GM19239 (cell line): ENCODE measurements at places on chromosomes 3 and 15.

- DNase-seq: no peak
Measured at GRCh38 chr3:186496635-186497034, 47.5 kb downstream of the CRYGS start.

DNA sequence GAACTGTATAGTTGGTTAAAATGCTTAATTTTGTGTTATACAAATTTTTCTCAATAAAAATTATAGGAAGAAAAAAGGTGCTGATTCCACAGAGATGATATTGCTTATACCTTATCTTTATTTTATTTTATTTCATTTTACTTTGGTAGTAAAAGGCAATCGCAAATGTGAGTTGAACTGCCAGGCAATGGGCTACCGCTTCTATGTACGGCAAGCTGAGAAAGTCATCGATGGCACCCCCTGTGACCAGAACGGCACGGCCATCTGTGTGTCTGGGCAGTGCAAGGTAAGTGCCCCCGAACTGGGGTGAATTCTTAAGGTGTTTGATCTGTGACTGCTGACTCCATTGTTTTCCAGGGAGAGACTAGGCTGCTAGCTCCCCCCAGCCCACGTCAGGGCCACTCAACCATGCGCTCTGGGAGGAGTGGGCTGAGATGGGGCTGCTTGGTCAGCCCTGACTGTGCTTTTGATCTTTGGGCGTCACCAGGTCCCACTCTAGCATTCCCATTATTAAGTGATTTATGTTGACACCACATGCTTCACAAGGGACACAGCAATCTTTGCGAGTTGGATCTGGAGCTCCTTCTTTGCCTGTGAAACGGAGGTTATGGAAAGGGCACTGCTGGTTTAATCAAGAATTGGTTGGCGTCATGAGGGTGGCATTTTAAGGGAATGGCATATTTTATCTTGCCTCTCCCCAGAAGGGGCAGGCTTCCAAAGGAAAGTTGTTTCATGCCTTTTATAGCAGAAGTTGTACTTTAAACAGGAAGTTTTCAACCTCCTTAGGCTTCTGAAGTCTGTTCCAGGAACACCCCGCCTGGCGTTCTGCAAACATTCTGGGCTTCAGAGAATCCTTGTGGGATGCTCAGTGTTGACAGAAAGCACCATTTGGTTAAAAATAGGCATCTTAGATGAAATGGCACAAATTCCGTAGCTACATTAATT is 296.5 kb downstream of the THSD4 start:
- no peak for DNase-seq

DNA sequence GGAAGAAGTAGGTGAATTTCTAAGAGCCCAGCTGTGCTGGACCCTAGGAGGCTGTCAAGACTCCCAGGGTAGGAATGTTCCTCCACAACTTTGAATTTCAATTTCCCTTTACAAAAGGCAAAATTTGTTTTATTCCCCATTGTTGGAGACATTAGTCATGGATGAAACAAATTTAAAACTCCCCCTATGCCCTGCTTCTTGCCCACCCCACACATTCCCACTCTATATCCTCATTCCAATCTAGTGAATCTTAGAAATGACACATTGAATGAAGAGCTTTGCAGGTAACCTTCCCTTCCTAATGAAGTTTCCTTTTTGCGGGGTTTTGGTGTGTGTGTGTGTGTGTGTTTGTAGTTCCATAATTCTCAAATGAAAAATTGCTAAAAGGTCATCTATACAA is 72.6 kb downstream of the CCNL1 start:
- DNase-seq: no peak

- no peak for DNase-seq
Measured at GRCh38 chr15:29470311-29470710, 200.7 kb upstream of the NSMCE3 start.

DNA sequence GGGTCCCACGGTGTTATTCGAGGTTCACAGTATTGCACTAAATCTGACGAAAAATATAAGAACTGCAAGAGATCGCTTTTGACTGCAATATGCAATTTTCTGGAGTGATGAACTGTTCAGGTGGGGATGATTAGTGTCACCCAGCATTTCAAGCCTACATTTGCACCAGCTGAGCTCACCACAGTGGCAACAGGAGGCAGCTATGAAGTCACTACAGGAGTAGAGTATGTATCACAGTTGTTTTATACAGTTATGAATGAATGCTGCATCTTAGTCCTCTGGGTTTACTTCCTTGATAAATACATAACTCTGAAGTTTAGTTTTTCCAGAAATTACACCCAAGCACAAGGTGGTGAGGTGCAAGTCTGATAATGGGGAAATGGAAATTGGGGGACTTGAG is 69.6 kb downstream of the CHSY1 start:
- DNase-seq: no peak

DNA sequence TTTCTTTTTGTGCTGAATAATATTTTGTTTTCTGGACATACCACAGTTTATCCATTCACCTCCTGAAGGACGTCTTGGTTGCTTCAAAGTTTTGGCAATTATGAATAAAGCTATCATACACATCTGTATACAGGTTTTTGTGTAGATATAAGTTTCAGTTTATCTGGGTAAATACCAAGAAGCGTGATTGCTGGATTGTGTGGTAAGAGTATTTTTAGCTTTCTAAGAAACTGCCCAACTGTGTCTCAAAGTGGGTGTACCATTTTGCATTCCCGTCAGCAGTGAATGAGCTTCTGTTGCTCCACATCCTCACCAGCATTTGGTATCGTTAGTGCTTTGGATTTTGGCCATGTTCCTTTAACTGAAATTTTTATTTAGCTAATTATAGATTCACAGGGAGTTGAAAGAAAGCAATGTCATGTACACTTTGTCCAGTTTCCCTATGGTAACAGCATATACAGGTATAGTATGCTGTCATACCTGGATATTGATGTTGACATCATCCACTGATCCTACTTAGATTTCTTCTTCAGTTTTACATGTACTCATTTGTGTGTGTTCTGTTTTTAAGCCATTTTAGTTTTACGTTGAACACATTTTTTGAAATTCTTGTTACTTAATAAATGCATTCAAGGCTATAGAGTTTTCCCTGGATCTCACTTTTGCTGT is 11.9 kb downstream of the ARID3B start:
- DNase-seq: no peak
